NCI-H345 (cell line): ENCODE measurements at places on chromosomes 5 and 9.
A peak's percentile ranks its signal among the peaks of the same experiment; 100 is the strongest.

GRCh38 chr5:88256037-88256436, 12.6 kb downstream of the TMEM161B start:
- no peak for DNase-seq

DNA sequence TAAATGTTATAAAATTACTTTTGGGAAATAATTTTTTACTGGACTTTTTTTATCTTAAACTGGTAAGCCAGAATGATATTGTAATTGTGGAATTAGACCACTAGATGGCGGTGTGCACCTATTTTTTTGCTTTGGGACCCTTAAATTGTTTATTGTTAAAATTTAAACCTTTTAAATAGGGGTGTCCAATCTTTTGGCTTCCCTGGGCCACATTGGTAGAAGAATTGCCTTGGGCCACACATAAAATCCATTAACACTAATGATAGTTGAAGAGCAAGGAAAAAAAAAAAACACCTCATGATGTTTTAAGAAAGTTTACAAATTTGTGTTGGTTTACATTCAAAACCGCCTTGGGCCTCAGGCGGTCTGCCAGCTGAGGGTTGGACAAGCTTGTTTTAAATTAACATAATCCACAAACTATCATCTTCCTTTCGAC, 28.4 kb upstream of the GADD45G start:
- no peak for DNase-seq

GRCh38 chr5:179400020-179400419, 54.8 kb upstream of the ADAMTS2 start:
- DNase-seq: no peak

DNA sequence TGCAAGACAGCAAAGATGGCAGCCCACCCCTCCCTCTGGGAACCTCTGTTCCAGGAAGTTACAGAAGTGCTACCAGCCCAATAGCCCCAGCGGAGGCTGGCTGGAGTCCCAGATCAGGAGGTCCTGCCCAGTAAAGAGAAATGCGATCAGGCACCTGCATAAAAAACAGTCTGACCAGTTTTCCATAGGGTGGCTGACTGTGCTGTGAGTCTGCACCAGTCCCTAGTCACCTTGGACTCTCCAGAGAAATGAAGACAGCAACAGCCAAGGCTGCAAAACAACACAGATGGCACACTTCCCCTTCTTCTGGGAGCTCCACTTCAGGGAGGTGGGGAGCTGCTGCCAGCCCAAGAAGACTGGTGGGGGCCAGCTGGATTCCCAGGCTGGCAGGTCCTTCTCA, 265.5 kb upstream of the PCSK5 start:
- DNase-seq: no peak

DNA sequence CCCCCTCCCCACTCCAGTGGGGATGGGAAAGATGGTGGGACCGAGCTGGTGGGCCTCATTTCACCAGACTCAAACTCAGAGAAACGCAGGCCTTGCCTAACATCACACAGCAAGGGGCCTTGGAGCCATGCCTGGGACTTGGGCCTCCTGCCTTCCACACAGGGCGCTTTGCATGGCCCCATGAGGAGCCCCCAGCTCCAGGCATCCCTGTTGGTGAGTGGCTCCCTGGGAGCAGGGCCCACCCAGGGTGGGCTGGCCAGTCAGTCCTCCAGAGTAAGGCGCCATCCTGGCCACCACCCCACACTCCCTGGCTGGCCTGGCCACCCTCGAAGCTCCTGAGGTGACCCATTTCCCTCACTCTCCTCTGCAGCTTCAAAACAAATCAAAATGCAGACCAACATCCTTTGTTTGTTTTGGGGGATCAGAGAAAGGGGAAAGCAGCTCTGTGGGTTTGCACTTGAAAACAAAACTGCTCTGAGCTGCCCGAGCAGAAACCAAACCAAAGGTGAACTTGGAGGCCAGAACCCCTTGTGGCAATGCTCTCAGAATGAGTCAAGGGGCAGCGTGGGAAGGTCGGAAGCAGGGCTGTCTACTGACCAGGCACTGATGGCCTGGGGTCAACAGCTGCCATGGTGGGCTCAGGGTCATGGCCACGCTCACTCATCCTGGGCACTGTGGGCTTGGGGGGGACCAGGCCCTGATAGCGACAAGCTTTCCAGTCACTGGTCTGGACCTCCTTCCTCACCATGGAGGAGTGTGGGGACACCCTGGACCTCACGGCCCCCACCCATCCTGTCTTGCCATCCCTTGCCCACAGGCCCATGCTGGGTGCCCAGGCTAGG, 37.0 kb upstream of the VDAC1 start:
- no peak for DNase-seq

DNA sequence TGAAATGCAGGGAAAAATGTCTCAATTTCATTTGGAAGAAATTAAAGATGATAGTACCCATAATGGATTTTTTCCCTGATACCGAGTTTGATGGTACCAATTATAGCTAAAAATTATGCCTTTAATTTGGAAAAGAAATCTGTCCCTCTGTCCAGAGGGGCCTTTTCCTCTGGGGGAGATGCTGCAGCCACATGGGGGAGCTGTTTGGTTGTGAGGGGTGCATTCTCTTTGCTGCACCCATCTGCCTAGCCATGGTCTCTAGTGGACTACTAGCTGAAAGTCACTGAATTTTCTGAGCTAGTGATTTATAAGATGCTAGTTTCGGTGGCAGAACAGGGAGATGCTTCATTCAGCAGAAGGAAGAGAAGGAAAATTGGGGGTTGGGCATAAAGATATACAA, 9.6 kb downstream of the SEC61B start:
- DNase-seq: no peak

GRCh38 chr5:169458221-169458620, 125.4 kb upstream of the SPDL1 start:
- DNase-seq: no peak

- no peak for DNase-seq
These were observed 21.6 kb upstream of the MIER3 start for GRCh38 chr5:56973473-56973872.

DNA sequence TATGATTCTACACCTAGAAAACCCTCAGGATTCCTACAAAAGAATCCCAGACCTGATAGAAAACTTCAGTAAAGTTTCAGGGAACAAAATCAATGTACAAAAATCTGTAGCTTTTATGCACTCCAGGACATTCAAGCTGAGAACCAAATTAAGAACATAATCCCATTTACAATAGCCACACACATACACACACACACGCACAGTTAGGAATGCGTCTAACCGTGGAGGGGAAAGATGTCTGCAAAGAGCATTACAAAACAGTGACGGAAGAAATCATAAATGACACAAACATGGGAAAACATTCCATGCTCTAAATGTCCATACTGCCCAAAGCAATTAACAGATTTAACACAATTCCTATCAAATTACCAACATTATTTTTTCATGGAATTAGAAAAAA, 51.4 kb upstream of the CAST start:
- DNase-seq: no peak

DNA sequence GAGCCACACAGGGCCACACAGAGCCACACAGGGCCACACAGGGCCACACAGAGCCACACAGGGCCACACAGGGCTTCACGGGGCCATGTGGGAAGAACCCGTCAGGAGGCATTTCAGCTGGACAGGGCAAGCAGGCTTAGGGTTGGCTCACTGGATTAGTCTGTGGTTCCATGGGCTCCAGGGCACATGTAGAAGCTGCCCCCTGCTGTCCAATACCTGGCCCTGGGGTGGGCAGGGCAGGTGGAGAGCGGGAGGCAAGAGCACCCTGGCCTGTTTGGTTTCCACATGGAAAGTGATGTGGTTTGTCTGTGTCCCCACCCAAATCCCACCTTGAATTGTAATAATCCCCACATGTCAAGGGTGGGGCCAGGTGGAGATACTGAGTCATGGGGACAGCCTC, 16.4 kb upstream of the LPCAT1 start:
- no peak for DNase-seq

GRCh38 chr9:22211588-22212360, 202.7 kb upstream of the CDKN2B start:
- no peak for DNase-seq

DNA sequence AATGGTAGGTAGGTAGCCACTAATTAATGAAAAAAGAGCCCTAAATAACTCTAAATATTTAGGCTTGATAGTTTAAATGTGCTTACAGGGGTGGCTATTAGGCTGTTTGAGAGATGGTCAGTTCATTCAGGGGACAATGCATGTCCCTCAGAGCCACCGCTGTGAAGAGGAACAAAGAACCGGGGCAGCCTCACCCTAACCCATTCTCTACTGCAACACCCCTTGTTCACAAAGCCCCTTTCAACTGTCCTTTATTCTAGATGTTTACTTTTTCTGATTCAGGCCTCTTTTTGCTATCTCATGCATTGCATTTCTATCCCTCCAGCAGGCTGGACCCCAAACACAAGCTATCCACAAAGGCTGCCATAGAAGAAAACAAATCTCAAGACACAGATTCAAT, 906.7 kb downstream of the NR2F1-AS1 start:
- DNase-seq: peak; percentile 45

DNA sequence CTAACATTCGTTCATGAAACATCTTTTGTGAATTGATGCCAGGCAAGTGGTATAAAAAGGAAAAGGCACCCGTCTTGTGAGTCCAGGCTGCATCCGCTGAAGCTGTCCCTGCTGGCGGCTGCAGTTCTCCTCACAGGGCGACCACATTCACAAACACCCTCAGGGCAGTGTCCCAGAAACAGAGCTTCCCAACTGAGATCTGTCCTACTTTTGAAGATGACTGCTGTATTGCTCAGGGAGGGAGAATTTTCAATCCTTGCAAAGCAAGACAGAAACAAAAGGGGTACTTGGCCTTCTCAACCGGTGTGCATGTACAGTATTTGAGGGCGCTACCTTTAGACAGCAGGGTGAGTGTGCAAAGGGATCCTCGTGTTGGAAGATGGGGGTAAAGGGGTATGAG, 316.1 kb downstream of the GADD45G start:
- no peak for DNase-seq

DNA sequence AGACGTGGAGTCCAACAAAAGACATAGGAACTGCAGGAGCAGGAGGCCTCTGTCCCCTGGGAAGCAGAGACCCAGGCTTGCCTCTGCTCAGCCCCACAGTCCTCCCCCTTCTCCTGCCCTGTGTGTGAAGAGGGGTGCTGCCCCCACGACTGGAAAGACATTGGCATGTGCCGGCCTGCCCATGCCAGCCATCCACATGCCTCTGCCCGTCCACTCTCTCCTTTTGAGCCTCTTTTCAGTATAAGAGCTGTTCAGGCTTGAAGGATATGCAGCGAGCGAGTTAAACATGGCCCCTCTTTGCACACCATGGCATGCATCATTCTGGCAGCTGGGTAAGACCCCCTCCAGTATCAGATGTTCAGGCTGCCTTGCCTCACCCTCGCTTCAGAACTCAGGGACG, 159.7 kb upstream of the OTULINL start:
- DNase-seq: no peak

- no peak for DNase-seq
These were observed 277.5 kb downstream of the MARCHF11 start for GRCh38 chr5:15902066-15902465.

- no peak for DNase-seq
These were observed 96.6 kb downstream of the DPYSL3 start for GRCh38 chr5:147413266-147413665.

- DNase-seq: peak; percentile 66
These were observed 75.4 kb downstream of the STK32A start for GRCh38 chr5:147310059-147310704.

- DNase-seq: no peak
These were observed 27.9 kb upstream of the GALNT10 start for GRCh38 chr5:154162539-154163151.

GRCh38 chr5:82066791-82067190, 95.0 kb downstream of the ATG10 start:
- no peak for DNase-seq

- DNase-seq: no peak
These were observed 11.6 kb upstream of the IL12B start for GRCh38 chr5:159341906-159342310.

- DNase-seq: no peak
These were observed 224.9 kb downstream of the SNX18 start for GRCh38 chr5:54742417-54742891.

DNA sequence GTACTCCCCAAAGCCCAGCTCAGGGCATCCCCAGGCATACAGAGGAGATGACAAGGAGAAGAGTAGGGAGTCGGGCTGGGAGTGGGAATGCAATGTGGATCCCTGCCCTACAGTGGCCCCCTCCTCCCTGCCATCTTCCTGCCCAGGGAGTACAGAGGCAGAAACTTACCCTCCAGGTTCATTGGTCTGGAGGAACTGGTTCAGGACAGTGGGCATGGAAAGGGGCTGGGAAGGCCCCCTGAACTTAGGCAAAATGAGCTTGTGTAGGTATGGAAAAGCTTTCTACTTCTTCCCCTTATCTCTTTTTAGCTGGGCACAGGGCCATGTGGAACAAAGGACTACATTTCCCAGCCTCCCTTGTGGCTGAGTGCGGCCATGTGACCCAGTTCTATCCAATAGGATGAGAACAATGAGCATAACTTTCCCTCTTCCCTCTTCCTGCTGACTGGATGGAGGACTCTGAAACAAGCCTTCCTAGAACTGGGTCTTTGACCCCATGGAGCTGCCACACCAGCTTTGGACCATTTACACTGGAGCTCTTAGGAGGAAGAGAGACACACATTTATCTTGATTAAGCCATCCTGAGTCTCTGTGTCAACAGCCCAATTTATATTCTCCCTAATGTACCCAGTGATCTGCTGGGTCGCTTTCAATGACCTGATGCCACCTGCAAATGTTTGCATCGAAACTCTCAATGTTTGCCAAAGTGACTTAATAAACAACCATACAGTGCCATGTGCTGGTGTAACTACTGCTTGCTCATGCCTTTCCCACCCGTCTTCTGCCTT, 25.0 kb upstream of the HMCN2 start:
- DNase-seq: peak; percentile 83

GRCh38 chr9:132717326-132717945, 47.2 kb downstream of the GTF3C4 start:
- no peak for DNase-seq

- no peak for DNase-seq
These were observed 7.9 kb upstream of the HRH2 start for GRCh38 chr5:175649967-175650366.

GRCh38 chr5:54520438-54520846, 2.9 kb downstream of the SNX18 start:
- no peak for DNase-seq

DNA sequence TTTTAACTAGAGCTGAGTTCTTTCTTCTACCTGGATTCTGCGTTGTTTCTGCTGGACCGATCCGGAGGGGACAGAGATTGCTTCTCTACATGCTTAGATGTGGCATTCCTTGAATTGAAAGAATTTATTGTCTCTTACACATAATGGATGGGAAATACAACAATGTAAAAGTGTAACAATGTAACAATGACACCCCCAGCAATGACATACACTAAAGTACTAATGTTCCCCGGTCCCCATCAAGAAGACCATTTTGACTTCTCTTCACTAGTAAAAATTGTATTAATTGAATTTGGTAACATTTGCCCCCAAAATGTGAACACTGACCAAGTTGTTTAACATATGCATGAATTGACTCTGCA, 760.2 kb downstream of the TAF11L14 start:
- no peak for DNase-seq

GRCh38 chr9:136508729-136509500, 26.1 kb upstream of the SEC16A start:
- no peak for DNase-seq

DNA sequence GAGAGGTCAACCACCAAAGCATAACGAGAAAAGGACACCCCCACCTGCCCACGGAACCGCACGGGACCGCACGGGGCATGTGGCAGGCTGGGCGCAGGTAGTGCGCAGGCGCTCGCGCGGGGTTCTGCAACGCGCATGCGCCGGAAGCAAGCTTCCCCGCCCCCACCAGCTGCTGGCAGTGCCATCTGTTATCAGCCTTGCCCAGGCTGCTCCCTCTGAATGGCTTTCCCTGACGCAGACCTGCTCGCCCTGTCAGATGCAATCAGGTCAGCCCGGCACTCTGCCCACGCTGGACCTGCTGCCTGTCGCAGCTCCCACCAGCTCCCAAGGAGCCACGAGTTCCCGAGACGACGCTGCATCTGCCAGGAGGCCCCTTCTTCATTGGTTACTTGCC, 22.8 kb downstream of the PTCH1 start:
- DNase-seq: no peak
